DMS79 (cell line): ENCODE measurements at places on chromosomes 16 and 17.

- no peak for DNase-seq
Measured at GRCh38 chr17:19415806-19416775, 5.1 kb downstream of the RNF112 start.

GRCh38 chr17:4789701-4789950 is 862 bp downstream of the GLTPD2 start:
- peak; percentile 17 for DNase-seq

DNA sequence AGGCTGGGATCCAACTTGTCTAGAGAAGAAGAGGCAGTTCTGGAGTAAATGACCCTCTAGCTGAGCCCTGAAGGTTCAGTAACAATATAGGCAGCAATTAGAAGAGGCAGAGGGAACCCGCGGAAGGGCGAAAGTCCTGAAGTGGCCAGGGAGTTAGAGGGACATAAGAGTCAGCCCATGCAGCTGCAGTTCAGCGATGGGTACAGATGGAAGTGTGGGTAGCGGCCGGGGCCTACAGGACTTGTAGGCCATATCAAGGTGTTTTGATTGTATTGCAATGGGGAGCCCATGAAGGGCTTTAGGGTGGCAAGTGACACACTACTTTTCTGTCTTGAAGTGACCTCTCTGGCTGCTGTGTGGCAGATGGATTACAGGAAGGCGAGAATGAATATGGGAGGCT is 3.0 kb downstream of the ELAC2 start:
- no peak for DNase-seq

DNA sequence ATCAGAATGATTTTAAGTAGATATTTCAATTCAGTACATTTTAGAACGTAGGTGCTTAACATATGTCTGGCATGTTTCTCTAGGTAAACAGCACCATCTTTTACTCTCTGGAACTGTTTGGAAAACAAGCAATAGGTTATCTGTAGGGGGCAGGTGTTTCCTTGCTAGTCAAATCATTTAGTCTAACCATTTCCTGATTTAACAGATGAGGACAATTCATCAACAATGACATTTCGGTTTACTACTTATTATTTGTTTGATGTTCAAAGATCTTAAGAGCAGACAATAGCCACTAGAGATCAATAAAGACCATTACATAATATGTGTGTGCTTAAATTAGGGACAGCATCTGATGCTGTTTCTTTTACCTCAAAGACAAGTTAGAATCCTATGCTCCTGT is 173.1 kb downstream of the CEP112 start:
- DNase-seq = no peak

DNA sequence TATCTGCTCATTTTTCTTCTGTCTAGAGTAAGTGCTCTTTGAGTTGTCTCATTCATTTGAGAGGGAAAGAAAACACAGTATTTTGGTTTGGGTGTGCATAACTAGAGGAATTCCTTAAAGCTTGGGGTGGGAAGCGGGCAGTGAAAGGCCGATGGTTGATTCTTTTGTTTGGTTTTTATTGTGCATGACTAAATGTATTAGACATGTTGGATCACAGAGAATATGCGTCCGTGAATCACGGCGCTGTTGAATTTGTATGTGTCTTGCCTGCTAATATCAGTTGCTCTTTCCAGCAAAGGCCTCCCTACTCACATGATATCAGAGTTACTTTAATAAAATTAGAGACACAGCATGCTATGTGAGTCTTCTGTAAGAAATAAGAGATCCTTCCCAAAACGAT is 180.0 kb downstream of the CHD9NB start:
- no peak for DNase-seq

DNA sequence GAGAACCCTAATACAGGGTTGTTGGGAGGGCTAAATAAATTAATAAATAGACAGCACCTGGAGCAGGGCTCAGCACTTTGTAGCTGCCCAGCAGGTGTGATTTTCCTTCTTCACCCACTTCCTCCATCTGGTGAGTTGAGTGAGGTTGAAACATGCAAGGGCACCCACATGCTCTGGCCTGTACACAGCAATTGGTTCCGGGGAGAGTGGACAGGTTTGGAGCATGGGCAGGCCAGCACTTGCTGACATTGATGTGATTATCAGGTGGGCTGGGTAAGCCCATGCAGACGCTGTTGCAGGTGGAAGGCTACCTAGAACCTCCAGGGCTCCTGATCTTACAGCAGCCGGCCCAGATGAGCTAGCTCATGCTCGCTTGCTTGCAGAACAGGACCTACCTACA is 1.3 kb upstream of the MRTFB start:
- no peak for DNase-seq

GRCh38 chr16:8943966-8944759 is 19.5 kb downstream of the USP7 start:
- DNase-seq = no peak

DNA sequence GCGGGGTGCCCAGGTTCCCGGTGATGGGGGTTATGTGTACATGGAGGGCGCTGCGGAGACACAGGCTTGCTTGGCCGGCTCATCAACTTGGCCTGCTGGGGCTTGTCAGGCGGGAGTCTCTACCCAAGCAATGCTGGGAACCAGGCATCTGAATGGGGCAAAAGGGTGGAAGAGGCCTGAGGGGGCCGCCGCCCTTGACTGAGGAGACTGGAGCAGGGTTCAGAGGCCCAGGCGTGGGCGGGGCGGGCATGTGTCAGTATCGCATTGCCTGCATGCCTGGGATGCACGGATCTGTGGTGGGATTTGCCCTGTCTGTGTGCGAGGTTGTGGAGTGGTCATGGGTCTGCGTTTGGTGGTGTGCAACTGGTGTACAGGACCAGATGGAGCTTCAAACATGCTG is 21.1 kb downstream of the ARHGAP23 start:
- no peak for DNase-seq

- DNase-seq = no peak
Measured at GRCh38 chr17:36697903-36698530, 96.6 kb downstream of the MRM1 start.

- no peak for DNase-seq
Measured at GRCh38 chr17:58285422-58285810, 4.7 kb upstream of the MPO start.

DNA sequence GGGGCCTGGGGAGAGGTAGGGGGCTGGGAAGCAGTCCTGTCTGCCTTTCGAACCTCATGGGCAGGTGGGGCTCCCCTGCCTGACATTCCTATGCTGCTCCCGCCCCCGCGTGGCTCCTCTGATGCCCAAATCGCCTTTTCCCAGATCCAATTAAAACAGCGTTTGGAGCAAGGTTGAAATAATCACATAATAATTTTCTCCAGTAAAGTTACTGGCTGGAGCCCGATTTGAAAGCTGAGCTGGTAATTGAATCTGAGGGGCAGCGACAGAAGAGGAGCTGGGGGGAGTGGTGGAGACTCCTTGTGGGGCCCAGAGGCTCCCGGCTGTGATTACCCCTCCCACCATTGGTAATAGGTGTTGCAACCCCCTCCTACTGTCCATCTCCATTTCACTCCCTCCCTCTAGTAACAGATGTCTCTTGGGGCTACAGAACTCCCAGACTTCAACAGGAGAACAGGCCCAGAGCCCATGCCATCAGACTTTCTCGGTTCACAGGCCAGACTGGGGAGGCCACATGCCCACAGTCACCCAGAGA is 38.9 kb upstream of the C1QL1 start:
- no peak for DNase-seq

DNA sequence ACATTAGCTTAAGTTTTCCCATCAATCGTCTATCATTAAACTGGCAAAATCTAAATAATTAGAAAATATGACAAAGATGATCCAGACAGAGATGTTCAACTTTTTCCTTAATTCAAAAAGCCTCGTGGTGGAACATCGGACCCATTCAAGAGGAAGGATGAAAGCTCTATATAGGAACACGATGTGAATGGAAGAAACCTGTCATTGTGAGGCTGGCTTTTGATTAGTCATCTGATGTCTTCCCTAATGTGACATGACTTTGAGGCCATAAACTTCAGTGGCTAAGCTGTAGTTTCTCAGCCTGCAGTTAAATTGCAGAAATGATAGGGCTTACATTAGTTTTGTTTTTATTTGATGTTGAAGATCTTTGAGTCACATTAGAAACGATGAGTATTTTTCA is 1.0 kb downstream of the AMZ2 start:
- no peak for DNase-seq

GRCh38 chr17:79991140-79991923 is 44.3 kb downstream of the TBC1D16 start:
- DNase-seq = peak; percentile 14

GRCh38 chr17:58595194-58595792 is 80.9 kb upstream of the MTMR4 start:
- DNase-seq = no peak

DNA sequence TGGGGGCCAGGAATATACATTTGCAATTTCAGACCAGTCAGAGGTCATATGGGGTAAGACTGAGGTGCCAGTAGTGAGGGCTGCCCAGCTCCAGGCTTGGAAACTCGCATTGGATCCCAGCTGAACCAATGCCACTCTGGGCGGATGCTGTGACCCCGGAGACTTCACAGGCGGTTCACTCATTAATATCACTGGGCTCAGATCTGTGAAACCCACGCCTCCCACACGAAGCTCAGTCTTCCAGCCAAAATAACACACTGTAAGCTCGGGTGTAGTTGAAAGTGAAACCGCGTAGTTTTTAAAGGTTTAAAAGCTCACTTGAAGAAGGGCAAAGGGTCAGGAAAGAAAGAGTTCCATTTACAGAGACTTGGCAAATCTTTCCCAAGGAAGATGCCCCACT is 254.8 kb downstream of the FOXL1 start:
- no peak for DNase-seq

DNA sequence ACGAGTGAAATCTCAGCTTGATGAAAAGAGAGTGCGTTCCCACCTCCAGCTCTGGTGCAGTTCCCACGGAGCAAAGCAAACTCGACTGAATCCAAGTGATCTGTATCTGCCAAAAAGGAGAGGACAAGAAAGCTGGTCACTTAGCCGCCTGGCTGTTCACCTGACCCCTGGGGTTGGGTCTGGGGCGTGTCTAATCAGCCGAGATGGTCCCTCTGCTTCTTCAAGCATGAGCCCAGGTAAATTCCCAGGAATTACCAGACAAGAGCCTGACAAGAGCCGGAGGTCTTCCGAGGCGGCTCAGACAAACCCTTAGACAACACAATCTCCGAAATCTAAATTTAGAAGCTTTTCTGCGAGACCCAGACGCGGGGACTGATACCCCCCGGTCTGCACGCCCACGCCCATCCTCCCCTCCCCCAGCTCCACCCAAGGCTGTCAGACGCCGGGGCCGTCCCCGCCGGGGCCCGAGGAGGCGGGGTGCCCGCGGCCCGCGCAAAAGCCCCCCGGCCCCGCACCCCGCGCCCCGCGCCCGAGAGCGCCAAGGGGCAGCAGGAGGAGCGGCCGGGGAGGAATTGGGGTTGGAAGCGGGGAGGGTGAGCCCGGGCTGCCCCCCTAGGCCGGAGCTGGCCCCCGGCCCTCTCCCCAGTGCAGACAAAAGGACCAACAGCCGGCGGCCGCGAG is 674 bp downstream of the ZNF821 start:
- DNase-seq = no peak

GRCh38 chr17:76402711-76403110 is 18.3 kb downstream of the SPHK1 start:
- no peak for DNase-seq

DNA sequence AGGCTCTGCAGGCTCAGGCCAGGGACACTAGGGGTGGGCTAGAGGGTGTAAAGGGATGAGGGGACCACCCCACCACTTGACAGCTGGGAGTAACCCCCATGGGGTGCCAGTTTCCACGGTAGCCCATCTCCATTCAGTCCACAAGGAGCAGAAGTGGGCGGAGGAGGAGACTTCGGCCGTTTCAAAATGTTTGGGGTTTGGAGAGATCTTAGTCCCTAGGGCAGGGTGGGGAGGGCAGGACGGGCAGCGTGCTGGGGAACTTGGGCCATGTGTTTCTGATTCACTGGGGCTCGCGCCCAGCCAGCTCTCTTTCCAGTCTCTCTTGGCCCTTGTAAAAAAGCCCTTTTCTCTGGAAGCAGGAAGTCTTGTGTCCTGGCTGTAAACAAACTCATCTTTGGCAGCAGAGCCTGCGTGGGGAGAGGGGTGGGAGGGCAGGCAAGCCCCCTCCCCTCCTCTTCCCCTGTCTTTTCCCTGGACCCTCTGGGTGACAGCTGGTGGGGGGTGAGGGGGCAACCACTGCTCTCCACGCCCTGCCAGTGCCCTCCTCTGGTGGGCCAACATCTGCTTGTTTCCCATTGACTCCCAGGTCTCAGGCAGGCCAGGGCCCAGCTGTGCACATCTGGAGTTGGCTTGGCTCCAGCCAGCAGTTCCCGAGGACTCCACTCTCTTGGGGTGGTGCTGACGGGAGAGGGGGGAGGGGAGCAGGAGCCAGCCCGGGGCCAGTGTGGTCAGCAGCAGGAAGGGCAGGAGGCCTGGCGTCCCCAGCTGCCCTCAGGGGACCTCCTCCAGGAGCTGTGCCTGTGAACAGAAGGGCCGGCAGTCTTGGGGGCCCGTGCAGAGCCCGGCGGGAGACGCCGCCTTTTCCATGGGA is 8.1 kb downstream of the CYGB start:
- DNase-seq = no peak

DNA sequence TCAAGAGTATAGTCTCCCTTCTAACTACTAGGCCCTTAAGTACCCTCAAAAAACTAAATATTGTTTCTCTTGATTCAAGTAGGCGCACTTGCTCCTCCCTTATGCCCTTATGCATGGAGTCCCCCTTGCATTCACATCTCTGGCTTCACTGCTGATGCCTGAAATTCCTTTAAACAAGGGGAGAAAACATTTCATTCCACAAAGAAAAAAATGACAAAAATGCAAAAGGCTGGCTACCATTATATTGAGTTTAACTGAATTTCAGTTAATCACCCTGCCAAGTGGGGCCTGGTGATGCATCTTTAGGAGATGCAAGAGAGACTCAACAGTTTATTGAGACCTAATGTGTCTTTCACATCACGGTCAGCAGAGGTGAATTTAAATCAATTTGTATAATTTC is 35.6 kb downstream of the CRLF3 start:
- DNase-seq = no peak

DNA sequence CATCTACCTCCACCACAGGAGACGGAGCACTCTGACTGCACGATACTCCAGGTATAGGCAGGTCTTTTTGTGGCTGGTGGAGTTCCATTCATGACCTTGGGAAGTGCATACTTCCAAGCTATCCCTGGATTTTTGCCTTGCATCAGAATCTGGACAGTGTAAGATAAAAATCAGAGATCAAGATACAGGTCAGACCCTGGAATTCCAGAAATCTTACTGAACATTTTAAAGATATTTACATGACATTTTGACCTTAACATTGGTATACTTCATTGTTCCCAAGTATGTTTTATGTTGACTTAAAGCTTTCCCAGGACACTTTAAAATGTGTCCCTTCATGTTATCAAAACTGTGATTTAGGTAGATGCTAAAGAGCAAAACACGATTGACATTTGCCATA is 101.0 kb downstream of the SYCE1L start:
- no peak for DNase-seq

GRCh38 chr17:27295945-27296344 is 2.0 kb downstream of the WSB1 start:
- no peak for DNase-seq

DNA sequence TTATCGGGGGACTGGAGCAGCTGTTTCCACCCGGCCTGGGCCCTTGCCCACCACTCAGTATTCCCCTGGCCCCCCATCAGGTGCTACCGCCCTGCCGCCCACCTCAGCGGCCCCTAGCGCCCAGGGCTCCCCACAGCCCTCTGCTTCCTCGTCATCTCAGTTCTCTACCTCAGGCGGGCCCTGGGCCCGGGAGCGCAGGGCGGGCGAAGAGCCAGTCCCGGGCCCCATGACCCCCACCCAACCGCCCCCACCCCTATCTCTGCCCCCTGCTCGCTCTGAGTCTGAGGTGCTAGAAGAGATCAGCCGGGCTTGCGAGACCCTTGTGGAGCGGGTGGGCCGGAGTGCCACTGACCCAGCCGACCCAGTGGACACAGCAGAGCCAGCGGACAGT is 6.1 kb upstream of the TMEM88 start:
- no peak for DNase-seq
